ENCODE measurements at places on chromosomes 16 and 17.
A peak's percentile ranks its signal among the peaks of the same experiment; 100 is the strongest.

- no peak for DNase-seq
Measured at GRCh38 chr17:21174713-21175112, 39.2 kb downstream of the TMEM11 start.

DNA sequence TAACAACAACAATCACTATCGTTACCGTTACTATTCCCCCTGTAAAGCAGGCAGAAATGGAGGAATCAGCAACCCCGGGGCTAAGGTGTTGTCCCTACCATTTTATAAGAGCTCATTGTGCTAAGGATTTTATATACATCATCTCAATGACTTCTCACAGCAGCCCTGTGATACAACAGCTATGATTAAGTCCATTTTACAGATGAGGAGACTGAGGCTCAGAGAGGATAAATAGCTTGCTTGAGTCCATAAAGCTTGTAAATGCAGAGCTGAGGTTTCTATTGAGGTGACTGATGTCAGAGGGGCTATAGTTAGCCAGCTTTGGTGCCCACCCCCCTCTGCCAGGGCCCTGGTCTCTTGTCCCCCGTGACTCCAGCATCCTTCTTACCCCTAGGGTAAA, 16.7 kb upstream of the PDK2 start:
- DNase-seq, result no peak

- no peak for DNase-seq
Measured at GRCh38 chr16:75206749-75207451, at the start of gene CTRB2. Gene CTRB2, minus strand, starts transcription at chr16:75207161. Its CDS starts 20 bp downstream, at chr16:75207141.

GRCh38 chr16:84090211-84090610, 26.5 kb downstream of the MBTPS1 start:
- no peak for DNase-seq

- DNase-seq, result no peak
Measured at GRCh38 chr17:69218986-69219385, 9.6 kb downstream of the ABCA10 start.

- no peak for DNase-seq
Measured at GRCh38 chr17:65265276-65265675, 128.1 kb downstream of the RGS9 start.

GRCh38 chr17:38464723-38465390, 36.6 kb downstream of the ARHGAP23 start:
- DNase-seq, result peak; percentile 64

DNA sequence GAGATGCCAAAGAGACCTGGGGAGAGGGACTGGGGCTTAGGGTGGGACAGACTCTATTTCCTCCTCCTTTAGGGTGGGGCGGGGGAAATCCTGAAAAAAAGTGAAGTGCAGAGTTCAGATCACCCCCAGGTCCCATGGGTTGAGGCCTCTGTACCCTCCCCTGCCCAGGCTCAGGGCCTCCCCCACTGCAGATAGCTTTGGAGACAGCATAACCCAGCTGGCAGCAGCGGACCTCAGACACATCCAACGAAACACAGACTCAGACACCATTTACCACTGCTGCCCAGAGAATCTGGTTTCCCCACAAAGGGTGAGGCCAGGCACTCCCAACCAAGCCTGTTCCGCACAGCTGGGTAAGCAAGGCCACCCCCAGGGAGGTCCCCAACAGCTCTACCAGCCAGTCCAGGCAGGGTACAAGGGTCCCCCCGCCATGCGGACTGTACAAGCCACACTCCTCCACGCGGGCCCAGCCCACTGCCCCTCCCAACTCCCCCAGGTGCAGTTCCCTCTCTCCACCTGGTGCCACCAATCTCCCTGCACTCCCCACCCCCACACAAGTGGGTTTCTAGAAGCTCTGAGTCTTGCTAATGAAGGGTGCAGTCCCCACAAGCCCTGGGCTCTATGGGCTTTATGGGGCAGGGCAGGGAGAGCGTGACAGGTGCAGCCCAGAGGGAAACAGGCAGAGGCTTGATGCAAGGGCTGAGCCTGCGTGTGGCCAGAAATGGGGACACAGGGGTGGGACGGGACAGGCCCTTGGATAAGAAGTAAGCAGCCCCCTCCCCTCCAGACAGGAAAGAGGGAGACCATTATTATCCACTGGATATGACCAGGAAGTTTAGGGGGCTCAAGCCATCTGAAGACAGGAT, 8.9 kb downstream of the RHBDF2 start:
- DNase-seq, result no peak

GRCh38 chr17:44197980-44198720, 1.5 kb downstream of the ATXN7L3 start:
- DNase-seq, result no peak

- DNase-seq, result no peak
Measured at GRCh38 chr17:12195418-12195817, 174.7 kb downstream of the MAP2K4 start.

DNA sequence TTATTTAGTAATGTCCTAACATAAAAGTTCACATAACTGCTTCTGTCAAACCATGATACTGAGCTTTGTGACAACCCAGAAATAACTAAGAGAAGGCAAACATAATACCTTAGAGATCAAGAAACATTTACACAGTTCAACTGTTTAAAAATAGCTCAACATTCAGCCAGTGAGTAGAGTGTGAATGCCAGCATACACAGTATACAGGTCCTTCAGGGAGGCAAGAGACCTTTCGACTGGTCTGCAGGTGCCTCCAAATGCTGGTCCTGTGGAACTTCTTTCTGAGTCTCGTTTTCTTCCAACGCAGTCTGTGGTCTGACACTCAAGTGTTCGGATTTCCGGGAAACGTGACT, 10.3 kb downstream of the MRPS23 start:
- DNase-seq, result no peak

GRCh38 chr17:7354262-7354843, 603 bp upstream of the TMEM95 start:
- no peak for DNase-seq

- DNase-seq, result no peak
Measured at GRCh38 chr17:77611791-77612502, 346.6 kb upstream of the TNRC6C start.

GRCh38 chr16:56306690-56307533, 115.6 kb downstream of the GNAO1 start:
- DNase-seq, result no peak

DNA sequence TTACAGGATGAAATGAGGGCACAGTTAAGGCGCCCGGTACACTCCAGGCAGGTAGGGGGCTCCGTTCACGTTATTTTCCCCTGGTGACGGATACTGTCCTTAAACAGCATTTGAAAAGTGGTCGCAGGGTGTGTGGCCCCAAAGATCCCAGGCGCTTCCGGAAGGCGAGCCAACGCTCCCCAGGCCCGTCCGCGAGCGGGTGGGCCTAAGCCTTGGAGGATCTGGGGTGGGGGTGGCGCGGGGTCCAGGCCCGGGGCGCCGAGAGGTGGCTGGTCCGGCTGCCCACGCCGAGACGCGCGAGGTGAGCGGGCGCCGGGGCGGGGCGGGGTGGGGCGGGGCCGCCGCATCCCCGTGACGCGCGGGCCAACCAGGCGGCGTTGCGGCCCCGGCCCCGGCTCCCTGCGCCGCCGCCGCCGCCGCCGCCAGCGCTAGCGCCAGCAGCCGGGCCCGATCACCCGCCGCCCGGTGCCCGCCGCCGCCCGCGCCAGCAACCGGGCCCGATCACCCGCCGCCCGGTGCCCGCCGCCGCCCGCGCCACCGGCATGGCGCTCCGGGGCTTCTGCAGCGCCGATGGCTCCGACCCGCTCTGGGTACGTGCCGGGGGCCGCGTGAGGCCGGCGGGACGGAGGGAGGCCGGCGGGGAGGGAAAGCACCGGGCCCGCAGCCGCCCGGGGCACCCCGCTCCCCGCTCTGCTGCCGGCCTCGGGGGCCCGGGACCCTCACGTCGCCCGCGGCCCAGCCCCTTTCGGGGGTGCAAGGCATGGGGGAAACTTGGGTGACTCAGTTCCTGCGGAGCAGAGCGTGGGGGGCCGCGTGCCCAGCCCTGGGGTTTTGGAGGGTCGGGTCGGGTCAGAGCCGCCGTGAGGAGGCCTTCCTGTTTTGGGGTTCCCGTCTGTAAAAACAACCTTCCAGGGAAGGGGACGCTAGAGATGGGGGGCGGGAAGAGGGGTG, at the start of gene ABCC1:
Gene ABCC1, plus strand, starts transcription at position 407 of the 951 bp plus-strand sequence. Its CDS starts 136 bp downstream, at position 543.
- DNase-seq, result no peak

DNA sequence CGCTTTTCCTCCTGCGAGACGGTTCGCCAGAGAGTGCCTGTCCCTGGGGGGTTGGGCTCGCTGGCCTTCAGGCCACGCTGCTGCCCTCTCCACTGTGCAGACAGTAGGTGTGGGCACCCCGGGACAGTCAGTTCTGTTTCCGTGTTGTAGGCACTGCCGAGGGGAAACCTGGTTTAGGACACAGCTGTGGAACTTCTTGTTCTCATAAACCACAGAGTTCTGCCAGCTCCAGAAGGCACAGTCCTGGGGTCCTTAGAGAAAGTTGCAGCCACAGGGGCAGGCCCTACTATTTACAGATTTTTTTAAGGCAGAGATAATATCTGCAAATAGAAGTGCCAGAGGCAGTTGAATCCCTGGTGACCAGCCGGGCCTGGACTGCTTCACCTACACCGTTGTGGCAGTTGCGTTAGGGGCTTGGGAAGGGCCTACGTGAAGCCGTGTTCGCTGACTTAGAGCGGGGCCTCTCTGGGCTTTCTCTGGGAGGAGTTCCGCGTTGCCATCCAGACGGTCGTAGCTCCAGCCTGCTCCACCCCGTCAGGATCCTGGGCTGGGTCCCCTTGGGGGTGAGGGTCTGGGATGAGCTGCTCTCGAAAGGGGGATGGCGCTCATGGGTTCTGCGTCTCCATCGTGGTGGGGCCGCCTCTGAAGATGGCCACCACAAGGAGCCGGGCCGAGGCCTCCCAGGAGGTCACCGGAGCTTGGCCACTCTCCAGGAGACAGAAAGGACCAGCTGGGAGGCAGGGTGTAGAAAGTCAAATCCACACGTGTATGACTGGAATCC, 126.3 kb downstream of the BANP start:
- DNase-seq, result no peak

GRCh38 chr17:48241131-48241591, 133.6 kb downstream of the SNX11 start:
- no peak for DNase-seq

- DNase-seq, result no peak
Measured at GRCh38 chr16:68273896-68274295, 9.6 kb downstream of the SLC7A6 start.

GRCh38 chr16:74778646-74779045, 4.0 kb upstream of the FA2H start:
- DNase-seq, result no peak

- no peak for DNase-seq
Measured at GRCh38 chr16:27764869-27765675, 215.1 kb downstream of the KATNIP start.

DNA sequence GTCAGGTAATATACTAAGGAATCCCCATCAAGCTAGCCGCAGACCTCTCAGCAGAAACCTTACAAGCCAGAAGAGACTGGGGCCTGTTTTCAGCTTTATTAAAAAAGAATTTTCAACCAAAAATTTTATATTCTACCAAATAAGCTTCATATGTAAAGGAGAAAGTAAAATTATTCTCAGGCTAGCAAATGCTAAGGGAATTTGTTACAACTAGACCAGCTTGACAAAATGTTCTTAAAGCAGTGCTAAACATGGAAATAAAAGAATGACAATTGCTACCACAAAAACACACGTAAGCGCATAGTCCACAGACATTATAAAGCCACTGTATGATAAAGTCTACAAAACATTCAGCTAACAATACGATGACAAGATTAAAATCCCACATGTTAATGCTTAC, 449.4 kb upstream of the MON1B start:
- DNase-seq, result no peak

GRCh38 chr17:18156171-18156975, 27.3 kb upstream of the ALKBH5 start:
- no peak for DNase-seq

- no peak for DNase-seq
Measured at GRCh38 chr17:2071455-2072281, 16.8 kb downstream of the HIC1 start.

- DNase-seq, result no peak
Measured at GRCh38 chr16:67560827-67561342, 1.4 kb upstream of the CTCF start.

DNA sequence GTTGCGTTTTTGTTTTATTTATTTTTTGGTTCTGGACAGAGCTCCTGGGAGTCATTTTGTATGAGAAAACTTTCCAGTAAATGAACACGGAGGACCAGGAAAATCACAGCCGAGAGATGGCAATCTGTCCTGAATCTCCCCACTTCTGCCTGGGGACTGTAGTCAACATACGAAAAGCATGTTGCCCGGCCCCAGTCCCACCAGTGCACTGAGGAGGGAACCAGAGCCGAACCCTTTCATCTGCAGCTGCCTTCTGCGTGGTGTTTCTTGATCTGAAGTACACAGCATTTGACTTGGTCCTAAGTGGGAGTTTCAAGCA, 18.9 kb downstream of the SNX11 start:
- no peak for DNase-seq

GRCh38 chr16:27918755-27919154, 144.8 kb downstream of the GSG1L start:
- no peak for DNase-seq

DNA sequence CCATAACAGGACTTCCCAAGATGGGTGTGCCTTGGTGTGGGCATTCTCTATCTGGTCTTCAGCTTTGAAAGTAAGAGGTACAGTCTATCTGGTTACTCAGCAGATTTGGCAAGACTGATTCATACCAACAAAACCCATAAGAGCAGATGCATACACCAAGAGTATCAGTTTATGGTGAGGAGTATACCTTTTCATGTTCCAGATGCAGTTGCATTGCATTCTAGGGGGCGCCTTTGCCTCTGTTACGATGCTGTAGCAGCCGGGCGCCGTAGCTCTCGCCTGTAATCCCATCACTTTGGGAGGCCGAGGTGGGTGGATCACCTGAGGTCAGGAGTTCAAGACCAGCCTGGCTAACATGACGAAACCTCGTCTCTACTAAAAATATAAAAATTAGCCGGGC, 31.1 kb upstream of the CARMIL2 start:
- no peak for DNase-seq

- no peak for DNase-seq
Measured at GRCh38 chr16:49832177-49832576, 23.7 kb downstream of the ZNF423 start.

DNA sequence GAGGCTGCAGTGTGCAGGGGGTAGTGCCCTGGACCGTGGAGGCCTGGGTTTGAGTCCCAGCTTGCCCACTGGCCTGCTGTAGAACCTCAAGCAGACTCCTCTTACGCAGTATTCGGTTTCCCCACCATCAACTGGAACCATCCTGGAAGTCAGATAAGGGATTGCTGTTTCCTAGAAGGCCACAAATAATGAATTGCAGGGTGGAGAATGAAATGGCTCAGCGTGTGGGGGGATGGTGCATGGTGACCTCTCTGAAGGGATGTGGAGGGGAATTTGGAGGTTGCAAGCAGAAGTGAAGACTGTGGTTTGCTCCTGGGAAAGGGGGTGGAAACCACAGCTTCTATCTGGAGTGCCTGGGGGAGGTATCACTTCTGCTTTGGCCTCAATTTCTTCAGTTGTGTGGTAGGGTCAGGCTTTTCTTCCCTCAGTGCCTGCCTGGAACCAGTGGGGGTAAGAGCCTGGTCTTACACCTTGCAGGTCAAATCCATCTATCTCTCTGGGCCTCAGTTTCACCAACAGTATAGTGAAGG, 1.7 kb downstream of the ADGRG5 start:
- no peak for DNase-seq

- no peak for DNase-seq
Measured at GRCh38 chr17:42060231-42060630, 9.8 kb upstream of the C17orf113 start.

All from cerebellar nuclear complex (tissue), 1 donor.